Muscle of arm (tissue), 14 donors: ENCODE measurements at places on chromosomes 11 and 22. TPM values are rescaled to one million over a fixed set of nuclear protein-coding genes. Genes with fewer than 3 reads are reported as not detected.

The SPINDOC gene
- 19.3 TPM for polyA plus RNA-seq

The TIMP3 gene
- 119 TPM for polyA plus RNA-seq

The NKAPD1 gene
- polyA plus RNA-seq = 34.8 TPM

DNA sequence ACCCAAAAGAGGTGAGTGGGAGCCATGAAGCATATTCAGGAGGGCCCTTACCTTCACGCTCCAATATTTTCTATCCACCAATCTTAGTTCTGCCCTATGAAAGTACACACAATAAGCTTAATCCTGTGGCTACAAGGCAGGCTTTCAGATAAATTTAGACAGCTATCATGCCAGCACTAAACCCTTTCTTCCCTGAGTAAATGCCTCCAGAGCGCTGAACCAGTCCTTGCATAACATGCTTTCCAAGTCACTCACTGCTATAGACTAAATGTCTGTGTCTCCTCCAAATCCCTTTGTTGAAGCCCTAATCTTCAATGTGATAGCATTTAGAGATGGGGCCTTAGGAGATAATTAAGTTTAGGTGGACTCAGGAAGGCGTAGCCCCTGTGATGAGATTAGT lies 50.3 kb upstream of the FIBIN start:
- no peak for DNase-seq

GRCh38 chr11:83020942-83021779 lies 50.5 kb downstream of the RAB30 start:
- DNase-seq = no peak

DNA sequence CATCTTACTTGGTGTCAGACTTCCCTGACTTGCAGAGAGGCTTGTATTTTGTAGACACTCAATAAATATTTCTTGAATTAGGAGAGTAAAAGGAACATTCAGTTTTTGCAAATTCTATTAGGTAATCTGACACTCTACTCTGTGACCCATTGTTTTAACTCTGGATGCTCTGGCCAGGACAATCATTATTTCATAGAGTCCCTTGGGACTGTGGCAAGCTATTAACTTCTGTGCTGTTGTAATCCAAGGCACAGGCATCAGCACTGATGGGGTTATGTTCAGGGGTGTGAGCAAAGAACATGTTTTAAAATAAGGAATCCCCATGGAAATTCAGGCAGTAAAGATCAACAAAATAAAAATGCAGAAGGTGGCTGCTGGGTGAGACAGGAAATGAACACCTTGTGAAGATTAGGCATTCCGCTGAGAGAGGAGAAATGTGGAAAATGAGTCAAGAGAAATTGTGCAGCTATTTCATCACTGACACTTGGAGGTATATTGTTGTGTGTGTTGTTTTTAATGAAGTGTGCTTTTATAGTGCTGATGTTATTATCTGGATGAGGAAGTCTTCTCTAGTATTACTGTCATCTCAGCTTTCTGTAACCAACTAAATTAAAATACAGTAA lies 175.2 kb downstream of the WNT11 start:
- DNase-seq = no peak

GRCh38 chr11:62400281-62400680 lies 18.6 kb upstream of the SCGB1A1 start:
- no peak for DNase-seq

DNA sequence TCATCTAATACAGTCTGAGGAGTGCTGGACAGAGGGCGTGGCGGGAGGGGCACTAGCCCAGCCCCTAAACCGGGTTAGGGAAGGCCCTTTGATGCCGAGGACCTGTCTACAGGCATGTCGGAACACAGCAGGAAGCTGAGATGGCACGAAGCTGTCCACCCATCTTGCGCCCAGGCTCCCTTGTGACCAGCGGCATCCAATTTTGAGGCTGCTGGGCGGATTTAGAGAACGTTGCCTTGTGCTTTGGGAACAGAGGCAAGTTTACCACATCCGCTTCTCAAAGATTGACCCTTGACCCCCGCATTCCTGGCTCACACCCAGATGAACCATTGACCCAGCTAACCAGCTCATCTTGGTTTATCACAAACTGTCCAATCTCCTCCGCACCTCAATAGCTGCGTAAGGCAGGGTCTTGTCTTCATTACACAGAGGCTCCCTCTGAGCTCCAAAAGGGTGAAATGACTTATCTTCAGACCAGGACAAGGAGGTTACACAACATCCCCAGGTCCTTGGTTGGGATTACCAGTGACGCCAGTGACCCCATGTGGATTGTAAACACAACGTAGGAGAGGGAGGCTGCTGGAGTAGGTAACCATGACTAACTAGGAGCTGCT lies 4.5 kb downstream of the FAM83F start:
- no peak for DNase-seq

GRCh38 chr11:8016440-8016839 lies 29.3 kb downstream of the EIF3F start:
- no peak for DNase-seq

DNA sequence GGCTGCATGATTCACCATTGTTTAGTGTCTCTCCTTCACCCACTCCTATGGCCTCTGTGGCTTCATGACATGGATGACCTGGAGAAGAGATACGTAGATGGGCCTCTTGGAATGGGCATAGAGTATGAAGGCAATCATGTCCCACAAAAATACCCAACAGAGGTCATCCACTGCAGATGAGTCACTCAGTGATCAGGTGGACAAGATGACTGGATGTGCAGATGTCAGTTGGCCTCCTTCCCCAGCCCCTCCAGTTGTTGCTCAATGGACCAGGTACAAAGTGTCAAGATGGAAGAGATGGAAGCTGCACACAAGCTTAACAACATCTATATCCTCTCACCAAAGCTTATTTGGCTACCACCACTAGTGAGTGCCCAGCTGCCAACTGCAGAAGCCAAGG lies 41.0 kb upstream of the CLPB start:
- no peak for DNase-seq

GRCh38 chr11:28628412-28628811 lies 520.2 kb downstream of the METTL15 start:
- no peak for DNase-seq

- no peak for DNase-seq
These were observed 70.7 kb upstream of the THY1 start for GRCh38 chr11:119493712-119494111.

- no peak for DNase-seq
These were observed 29.5 kb upstream of the NCAM1 start for GRCh38 chr11:112931703-112932102.

- no peak for DNase-seq
These were observed 132.9 kb upstream of the ZBED5 start for GRCh38 chr11:10990637-10991193.

GRCh38 chr11:111500481-111500880 lies 11.7 kb downstream of the BTG4 start:
- no peak for DNase-seq

GRCh38 chr11:117181586-117182550 lies 3.3 kb downstream of the SIDT2 start:
- DNase-seq = no peak

GRCh38 chr11:95487391-95487790 lies 256.4 kb upstream of the SESN3 start:
- no peak for DNase-seq
